ENCODE measurements at places on chromosomes 6 and 20.

DNA sequence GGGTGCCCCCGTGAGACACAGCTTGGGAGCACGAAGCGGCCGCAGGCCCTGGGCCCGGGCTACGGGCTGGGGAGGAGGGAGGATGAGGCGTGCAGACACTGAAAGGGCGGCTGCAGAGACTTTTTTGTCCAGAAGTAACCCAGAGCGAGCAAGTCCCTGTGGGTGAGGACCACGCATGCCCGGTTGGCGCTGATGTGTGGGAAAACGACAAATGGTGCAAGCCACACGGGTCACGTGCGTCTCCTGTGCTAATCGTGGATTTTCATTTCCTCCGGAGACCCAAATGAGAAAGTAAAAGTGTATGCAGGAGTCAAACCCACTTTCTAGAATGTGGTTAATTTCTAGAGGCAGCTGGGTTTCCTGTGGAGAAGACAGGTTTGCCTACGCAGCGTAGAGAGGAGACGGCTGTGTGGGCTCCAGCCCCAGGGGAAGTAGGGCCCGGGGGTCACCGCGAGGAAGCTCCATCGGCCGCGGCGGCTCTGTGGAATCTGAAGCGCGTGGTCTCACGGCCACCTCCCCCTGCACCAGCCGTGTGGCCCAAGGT is 19.0 kb downstream of the DLL1 start:
- DNase-seq = peak; percentile 79

DNA sequence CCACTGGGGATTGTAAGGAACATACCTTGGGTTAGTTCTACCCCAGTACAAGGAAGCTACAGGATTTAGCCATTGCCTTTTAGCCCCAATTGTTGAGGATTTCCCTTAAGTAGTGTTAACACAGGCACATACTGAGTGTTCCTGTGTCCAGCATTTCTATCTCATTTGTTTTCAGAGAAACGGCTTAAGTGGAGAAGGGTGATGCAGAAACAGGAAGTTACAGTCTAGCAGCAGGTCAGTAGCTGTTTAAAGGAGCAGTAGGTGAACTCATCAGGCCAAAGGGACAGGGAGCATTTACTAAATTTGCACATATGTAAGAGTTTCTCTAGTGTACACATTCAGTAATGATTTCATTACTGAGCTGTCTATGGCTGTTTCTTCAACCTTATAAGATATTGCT is 644.2 kb upstream of the GJE1 start:
- no peak for DNase-seq

DNA sequence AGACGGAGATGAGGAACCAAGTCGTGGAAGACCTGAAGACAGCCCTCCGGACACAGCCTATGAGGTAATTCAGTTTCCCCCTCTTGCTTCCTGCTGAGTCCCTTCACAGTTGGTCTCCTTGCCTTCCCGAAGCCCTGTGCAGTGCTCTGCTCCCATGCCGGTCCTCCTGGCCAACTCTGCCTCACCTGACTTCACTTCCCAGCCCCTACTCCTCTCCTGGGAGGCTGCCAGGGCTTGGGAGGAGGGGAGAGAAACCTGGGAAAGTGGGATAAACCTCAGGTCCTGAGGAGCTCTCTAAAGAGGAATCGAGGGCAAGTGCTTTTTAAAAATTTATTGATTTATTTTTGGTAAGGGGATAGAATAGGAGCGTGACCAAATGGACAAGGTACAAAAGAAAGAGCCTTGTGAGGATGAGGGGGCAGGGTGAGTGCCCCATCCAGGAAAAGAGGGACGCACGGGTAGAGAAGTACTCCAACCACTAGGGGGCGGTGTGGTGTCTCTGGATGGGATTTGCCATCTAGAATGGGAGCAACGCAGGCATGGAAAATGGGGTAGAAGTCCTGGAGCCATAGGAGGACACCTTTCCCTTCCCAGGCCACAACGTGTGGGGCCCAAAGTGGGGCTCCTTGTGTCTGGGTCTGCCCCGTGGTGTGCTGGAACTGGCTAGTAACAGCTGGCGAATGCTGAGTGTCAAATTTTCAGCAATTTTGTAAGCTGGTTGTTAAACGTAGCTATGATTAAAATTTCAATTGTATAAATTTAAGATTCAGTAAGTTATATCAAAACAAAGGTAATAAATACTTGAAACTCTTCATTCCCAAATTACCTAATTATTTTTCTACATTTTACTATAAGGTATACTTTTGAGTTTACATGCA is 69.0 kb downstream of the MOCS1 start:
- DNase-seq = peak; percentile 61

DNA sequence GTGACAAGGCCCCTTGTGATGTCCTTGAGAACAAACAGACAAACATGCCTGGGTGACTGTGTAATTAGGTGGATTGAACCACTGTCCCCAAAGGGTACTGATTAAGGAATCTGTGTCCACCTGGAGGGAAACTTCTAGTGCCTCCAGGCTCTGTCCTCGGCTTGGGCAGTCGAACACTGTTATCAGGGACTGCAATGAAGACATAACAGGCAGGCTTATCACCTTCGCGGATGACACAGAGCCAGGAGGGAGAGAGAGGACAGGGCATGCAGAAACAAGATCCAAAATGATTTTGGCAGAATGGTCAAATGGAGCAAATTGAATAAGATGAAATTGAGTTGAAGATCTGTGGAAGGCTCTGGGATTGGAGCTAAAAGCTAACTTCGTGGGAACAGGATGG is 60.9 kb upstream of the ZFAND3 start:
- DNase-seq = no peak

- DNase-seq = no peak
Measured at GRCh38 chr6:15259766-15260098, 13.9 kb downstream of the JARID2 start.

- no peak for DNase-seq
Measured at GRCh38 chr6:132456700-132457143, 55.4 kb upstream of the MOXD1 start.

DNA sequence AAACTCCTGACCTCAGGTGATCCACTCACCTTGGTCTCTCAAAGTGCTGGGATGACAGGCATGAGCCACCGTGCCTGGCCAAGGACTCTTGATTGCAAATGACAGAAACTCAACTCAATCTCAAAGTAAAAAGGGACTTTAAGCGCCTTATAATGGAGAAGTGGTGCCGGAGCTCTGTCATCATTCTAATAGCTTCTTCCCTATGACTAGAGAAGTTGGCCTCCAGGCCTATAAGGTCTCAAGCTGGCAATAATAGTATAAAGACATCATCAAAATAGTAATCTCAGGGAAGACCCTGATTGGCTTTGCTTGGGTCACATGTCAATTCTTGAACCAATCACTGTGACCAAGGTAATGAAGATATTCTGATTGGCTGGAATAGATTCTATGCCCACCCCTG is 8.5 kb upstream of the KIAA1755 start:
- no peak for DNase-seq

- DNase-seq = no peak
Measured at GRCh38 chr6:154306696-154307095, 49.9 kb downstream of the IPCEF1 start.

DNA sequence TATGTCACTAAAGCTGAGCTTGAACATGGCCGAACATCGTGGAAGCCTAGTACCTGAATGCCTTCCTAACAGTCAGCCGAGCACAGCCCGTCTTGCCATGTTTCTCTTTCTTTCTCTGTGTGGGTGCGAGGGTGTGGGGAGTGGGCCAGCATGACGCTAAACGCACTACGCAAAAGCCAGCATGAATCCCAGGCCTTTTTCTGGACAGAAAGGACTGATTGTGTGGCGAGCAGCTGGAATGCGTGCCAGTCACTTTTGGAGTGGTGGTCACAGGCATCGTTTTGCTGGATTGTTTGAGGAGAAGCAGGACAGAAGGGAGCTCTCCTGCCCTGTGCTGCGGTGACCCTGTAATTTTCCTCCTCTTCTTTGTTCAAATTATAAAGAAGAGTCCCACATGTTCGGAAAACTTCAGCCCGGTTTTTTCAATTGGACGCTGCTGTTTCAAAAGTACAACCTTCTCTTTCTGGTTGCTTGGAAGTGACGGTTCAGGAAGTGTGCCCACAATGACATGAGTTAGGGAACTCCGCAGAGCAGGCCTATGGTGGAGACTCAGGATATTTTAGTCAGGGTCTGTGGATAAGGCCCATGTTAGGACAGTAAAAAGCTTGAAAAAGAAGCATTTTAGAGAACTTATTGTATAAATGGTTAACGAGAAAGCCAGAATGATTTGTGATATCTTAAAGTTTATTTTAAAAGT is 54.3 kb downstream of the PDE7B start:
- DNase-seq = no peak

DNA sequence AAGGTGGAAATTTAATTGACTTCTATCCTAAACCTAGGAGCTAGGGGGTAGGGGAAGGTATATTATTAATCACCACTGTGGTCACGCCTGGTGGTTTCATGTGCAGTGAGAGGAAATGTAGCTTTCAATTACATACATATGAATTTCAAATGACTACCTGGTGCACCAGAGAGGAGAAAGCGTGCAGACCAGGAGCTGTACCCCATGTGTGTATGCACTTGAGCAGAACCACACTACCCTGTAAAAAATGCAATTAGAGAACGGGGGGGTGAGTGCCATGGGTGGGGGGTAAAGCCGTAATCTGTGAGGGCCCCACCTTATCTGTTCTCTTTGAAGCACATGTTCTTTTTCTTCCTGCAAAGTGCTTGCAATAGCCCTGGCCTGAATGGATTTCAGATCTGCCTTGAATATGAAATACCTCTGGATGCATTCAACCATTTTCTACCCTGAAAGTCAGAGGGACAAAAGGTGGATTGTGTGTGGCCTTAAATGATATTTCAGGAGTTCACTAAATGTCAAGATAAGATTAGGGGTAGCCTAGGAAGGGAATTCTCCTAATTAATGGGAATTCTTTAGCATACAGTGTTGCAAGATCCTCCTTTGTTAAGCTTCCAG is 30.9 kb upstream of the EDN3 start:
- DNase-seq = no peak

- no peak for DNase-seq
Measured at GRCh38 chr6:158460602-158461169, 99.2 kb upstream of the TMEM181 start.

DNA sequence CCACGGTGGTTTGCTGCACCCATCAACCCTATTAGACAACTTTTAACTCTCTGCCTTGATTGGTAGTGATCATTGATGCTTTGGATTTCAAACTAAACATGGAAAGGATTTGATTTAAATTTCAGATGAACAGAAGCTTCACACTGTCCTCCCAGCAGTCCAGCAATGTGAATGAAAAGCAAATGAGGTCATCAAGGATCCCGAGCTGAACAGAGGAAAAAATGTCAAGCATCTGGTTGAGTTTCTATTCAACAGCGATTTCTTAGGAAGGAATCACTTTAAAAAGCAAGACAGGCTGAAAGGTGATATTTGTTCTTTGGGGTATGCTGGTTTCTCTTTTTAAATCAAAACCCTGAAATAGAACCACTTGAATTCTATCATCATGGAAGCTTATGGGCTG is 10.6 kb upstream of the SAMD3 start:
- DNase-seq = no peak

DNA sequence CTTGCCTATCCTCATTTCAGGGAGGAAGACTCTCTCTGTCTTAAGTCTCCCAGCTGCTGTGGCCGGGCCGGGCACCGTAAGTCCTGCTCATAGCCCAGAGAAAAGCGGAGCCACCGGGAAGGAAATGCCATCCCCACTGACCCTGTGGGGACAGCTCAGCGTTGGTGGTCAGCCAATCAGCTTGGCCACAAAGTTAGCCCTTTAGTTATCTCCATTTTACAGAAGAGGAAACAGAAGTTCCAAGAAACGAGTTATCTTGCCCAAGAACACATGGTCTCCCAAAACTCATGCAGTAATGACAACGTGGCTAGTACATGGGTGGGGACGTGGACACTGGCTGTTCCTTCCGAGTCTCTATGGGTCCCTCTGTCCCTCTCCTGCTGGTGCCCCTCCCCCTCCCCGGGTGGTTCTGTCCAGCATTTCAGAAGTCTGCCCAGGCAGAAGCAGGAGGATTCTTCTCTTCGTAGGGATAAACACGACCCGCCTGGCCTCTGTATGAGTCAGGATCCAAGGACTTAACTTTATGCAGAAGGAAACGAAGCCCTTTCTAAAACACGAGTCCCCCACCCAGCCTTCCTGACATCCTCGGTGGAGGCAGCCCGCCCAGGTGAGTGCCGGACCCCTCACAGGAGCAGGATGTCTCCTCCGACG is 273.8 kb downstream of the CDH4 start:
- DNase-seq = no peak

DNA sequence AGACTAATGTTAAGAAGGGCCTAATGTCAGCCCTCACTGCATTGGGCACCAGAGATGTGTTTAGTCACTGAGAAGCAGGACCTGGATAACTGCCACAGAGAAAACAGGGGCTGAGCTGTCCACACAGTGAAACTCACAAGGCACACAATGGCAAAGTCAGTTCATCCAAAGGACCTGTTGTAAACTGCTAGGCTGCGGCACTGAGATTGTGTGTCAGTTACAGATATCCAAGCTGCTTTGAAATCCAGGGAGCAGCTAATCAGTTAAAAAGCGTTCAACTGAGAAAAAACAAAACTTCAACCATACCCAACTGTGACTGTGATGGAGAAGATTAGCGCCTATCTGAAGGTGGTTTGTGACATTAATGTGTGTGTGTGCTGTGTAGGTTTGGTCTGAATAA is 27.8 kb upstream of the TMEM14A start:
- DNase-seq = no peak

- no peak for DNase-seq
Measured at GRCh38 chr6:40933864-40934263, 105.2 kb downstream of the UNC5CL start.

- no peak for DNase-seq
Measured at GRCh38 chr6:86448398-86448797, 488.9 kb upstream of the HTR1E start.

GRCh38 chr6:6284221-6284966 is 36.1 kb downstream of the F13A1 start:
- no peak for DNase-seq

GRCh38 chr20:47061549-47061948 is 166.9 kb downstream of the EYA2 start:
- DNase-seq = no peak

GRCh38 chr6:168404560-168404959 is 36.4 kb upstream of the SMOC2 start:
- no peak for DNase-seq

GRCh38 chr20:4113615-4114603 is 98.6 kb upstream of the RNF24 start:
- DNase-seq = no peak

DNA sequence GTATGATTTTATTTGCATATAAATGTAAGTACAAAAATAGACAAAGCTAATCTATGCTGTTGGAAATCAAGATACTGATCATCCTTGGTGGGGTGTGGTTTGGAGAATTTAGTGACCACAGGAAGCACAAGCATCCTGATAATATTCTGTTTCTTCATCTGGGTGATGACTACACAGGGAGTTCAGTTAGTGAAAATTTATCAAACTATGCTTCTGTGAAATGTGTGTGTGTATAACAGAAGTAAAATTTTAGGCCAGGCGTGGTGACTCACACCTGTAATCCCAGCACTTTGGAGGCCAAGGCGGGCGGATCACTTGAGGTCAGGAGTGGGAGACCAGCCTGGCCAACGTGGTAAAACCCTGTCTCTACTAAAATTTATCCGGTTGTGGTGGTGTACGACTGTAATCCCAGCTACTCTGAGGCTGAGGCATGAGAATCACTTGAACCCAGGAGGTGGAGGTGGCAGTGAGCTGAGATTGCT is 20.6 kb downstream of the ENPP3 start:
- DNase-seq = no peak

All from activated T-cell treated with anti-CD3 and anti-CD28 coated beads, Interleukin-2, amount 50 U/mL, for 24 hours (primary cell).